ENCODE measurements at places on chromosomes 4 and X.

DNA sequence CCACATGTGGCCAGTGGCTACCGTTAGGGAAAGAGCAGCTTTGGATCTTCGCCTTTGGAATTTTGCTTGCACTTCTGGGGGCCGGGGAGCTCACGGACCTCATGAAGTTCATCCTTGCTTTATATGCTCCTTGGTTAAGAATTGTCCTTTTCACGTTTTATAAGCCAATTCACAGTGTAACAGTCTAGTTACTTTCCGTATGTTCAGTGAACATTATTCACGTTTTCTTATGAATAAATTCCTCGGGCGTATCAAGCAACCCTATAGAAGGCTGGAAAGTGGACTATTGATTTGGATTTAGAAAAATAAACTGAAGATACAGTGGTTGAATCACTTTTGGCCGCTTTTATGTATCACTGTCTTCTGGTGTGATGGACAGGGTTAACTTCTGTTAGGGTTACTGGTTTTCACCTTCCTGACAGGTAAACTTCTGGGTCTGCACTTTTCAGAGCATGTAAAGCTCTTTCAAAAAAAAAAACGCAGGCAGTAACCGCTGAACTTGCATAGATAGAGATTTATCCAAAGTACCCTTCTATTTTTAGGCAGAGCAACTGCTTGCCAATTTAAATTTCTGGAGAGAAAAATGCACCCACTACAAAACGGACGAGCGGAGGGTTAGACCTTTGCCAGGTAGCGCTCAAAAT lies 569 bp upstream of the PDLIM5 start:
- no peak for DNase-seq

- DNase-seq: no peak
Measured at GRCh38 chr4:110869114-110869513, 246.2 kb upstream of the PITX2 start.

GRCh38 chr4:168503652-168504362 lies 7.0 kb downstream of the PALLD start:
- no peak for DNase-seq

DNA sequence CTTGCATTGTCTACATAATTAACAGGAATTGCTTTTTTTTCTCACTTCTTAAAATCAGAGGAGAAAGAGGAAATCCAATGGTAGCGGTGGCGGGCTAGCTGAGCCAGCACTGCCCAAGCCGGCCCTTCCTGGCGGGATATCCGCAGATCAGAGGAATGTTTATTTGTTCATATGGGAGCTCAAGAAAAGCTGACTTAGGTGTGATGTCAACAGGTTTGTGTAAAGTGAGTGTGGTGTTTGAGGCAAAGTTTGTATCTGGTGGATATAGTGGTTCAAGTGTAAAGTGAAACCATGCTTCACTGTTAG lies 466 bp upstream of the SLC39A8 start:
- no peak for DNase-seq
